ENCODE measurements at places on chromosomes 5 and 9.

DNA sequence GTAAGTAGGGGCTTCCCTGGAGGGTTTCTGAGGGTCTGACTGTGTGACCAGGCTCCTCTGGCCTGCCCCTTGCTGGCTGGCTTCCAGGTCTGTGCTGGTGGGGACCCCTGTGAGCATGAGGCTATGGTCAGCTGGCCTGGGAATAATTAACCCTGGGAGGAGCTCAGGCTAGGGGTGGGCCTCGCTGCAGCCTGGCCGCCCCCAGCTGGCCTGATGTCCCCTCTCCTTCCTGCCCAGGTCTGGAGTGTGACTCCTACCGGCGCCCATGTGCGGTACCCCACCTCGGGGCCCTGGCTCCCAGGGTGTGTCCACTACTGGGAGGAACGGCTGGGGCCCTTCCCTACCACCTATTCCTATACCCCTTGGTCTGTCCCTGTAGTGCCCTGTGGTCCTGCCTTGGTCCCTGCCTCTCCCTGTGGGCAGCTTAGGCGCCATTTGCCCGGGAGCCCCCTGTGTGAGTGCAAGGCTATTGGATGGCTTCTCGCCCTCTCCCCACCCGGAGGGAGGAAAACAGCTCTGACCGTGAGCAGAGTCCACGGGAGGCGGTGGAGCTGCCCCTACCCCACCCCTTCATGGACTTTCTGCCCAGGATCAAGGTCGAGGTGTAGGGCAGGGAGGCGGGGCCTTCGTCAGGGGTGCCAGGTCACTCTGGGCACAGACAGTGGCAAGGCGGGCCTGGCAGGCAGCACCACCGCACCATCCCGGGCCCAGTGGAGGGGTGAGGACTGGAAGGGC lies 9.4 kb downstream of the RXRA start:
- no peak for DNase-seq

DNA sequence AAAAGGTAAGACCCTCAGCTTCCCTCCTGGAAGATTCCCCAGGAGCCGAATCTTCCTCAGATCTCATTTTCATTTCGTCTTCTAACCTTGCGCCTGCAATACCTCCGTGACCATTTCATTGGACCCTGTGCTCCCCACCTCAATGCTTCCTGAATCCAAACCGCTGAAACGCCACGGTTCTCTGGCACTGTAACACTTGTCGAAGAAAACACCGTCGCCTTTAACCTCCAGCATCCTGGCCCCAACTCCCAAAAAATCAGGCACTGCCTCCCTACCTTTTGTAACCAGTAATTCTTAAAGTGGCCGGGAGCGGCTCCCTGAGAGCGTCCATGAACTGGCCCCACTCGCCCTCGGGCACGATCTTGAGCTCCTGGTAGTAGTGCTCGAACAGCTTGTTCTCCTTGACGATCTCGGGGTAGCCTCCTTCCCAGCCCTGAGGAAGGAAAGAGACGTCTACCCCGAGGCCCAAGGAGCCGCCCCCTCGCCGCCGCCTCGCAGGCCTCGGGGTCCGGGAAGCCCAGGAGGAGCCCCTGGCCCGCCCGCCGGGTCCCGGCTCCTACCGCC lies 438 bp downstream of the NSUN2 start:
- DNase-seq: no peak

- DNase-seq: no peak
Measured at GRCh38 chr9:87389936-87390335, 107.7 kb upstream of the DAPK1 start.

- no peak for DNase-seq
Measured at GRCh38 chr5:54868511-54869483, 116.6 kb downstream of the ESM1 start.

DNA sequence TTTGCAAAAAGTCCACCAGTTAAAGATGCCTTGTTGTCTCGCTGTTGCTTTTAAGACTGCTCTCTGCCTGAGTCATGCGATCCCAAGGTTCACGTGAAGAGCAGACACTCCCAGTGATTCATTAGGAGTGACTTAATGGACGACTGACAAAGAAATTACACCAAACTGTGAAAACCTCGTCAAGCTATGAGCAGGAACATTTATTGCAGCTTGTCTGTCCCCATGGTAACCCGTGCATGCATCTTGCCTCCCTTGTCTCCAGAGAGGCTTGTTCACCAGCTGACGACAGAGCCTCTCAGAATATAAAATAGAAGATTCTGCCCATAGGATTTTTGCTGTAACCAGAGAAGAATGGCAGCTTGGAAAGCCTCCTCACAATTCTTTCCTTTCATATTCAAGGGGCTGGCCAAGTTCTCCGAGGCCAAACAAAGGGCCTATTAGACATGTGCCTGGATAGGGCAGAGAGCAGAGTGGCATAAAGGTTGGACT lies 352.7 kb downstream of the SPOCK1 start:
- DNase-seq: no peak

- DNase-seq: no peak
Measured at GRCh38 chr9:15295761-15296405, 11.1 kb downstream of the TTC39B start.

- no peak for DNase-seq
Measured at GRCh38 chr9:131800843-131801242, 61.0 kb upstream of the RAPGEF1 start.

DNA sequence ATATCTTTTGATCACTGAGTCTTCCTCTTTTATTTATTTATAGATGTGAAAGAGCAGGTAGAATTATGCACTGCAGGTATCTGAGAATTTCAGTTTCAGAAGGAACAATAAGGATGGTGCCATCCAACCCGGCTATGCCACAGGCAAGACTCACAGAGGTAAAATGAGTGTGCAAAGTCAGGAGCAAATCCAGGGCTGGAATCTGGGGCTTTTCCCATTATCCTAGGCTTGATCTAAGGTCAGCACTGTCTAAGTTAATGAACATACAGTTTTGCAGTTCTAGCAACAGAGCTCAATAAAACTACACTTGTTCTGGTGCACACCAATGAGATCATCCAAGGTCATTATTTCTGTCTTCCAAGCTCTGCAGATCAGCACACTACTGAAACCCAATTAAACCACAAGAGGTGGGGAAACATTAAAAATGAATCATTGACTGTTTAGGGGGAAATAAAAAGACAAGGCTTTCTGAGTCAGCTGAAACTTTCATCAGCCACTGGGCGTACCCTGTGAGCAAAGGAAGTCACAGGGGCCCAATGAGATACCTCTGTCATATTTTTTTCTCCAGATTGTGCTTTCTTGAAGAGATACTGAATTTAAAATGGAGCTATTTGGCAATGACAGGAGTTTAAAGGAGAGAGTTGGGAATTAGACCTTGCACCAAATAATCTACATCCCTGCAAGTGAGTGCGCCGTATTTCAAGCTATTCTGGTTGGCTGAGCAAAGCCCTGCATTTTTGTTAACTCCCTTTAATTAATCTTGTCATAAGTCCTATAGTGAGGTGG lies 662.2 kb upstream of the ZNF608 start:
- no peak for DNase-seq

DNA sequence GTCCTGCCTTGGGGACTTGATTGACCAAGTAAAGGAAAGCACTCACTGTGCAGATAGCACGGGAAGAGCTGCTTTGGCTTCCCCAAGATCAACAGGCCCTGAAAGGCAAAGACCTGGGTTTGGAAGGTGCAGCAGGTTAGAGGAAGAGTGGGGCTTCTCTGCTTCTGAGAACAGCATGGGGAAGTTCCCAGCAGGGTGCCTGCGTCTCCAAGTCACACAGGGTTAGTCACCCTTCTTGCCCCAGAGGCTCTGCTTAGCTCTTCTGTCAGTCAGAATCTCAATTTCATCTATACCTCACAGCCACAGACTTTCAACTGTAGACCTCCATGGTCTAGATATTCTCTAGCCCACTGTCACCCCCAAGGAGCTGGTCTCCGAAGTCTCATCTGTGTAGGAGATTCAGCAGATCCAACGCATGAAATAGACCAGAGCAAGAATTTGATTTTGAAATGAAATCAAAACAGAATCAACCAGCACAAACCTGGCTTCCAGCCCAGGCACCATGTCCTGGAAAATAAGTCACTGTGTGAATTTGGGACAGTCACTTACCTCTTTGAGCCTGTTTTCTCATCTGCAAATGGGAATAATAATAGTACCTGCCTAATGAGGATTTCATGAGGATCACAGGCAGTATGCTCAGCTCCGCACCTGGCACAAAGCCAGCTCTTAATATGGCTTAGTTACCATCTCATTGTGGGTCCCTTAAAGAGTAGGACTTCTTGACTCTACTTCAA lies 64.0 kb downstream of the SFXN1 start:
- DNase-seq: no peak

GRCh38 chr5:168342151-168342825 lies 50.8 kb downstream of the WWC1 start:
- no peak for DNase-seq

DNA sequence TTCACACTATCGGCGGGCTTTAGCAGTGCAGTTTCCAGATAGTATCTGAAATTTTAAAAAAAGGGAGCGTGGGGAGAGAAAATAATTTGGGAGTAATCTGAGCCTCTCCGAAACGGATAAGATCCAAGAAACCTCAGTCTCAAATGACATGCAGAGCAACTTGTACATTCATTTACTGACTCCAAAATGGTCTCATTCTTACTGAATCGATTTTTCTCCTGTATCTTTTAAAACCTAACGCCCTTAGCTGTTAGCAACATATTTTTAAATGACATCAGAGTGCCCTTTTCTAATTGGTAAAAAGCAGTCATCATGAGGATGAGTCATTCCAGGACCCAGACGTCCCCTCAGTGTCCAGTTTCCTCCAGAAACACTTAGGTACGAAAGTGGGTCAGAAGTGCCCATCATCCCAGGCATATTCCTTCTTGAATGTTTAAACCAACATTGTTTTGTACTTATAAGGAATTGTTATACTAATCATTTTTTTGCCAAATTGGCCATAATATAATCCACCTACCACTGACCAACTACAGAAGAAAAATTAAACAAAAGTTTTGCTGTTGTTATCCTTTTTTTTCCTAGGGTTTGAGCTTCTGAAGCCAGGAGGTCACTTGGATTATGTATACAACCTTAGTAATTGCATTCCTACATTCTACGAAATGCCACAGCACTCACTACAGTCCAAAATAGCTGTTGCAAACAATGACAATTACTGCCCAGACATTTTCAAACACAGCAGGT lies 354.4 kb downstream of the ADAMTS6 start:
- DNase-seq: no peak

GRCh38 chr5:79886925-79887655 lies 104.0 kb downstream of the MTX3 start:
- no peak for DNase-seq

DNA sequence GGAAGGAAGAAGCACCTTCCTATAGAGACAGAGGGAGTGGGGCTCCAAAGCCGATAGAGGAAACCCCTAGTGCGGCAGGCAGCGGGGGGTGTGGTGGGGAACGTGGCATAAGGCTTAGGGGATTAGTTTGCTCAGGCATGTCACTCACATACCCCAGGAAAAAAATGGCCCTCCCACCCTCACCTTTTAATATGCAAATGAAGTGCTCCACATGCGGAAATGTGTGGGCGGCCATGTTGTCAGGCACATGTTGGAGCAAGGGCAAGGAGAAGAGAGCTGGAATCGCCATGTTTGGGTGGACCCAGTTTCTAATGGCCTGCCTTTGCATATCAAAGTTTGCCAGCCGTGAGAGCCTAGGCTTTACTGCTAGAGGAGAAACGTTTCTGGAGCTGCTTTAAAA lies 758.8 kb downstream of the NR2F1-AS1 start:
- no peak for DNase-seq

- no peak for DNase-seq
Measured at GRCh38 chr5:151449297-151449696, 1.9 kb downstream of the SLC36A1 start.

DNA sequence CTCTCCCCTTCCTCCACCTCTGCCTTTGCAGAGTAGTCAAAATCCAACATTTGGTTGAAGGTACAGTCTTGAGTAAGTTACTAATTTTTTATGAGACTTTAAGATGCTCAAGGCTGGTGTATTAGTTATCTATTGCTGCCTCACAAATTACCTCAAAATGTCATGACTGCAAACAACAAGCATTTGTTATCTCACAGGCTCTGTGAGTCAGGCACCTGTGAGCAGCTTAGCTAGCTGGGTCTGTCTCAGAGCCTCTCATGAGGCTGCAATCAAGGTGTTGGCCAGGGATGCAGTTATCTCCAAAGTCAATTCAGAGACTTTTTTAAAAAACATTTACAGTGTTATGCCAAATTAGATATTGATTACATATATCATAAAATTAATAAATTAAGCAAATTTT lies 371.3 kb upstream of the RGMB start:
- DNase-seq: no peak

GRCh38 chr5:139633295-139634027 lies 14.7 kb upstream of the CXXC5 start:
- no peak for DNase-seq

DNA sequence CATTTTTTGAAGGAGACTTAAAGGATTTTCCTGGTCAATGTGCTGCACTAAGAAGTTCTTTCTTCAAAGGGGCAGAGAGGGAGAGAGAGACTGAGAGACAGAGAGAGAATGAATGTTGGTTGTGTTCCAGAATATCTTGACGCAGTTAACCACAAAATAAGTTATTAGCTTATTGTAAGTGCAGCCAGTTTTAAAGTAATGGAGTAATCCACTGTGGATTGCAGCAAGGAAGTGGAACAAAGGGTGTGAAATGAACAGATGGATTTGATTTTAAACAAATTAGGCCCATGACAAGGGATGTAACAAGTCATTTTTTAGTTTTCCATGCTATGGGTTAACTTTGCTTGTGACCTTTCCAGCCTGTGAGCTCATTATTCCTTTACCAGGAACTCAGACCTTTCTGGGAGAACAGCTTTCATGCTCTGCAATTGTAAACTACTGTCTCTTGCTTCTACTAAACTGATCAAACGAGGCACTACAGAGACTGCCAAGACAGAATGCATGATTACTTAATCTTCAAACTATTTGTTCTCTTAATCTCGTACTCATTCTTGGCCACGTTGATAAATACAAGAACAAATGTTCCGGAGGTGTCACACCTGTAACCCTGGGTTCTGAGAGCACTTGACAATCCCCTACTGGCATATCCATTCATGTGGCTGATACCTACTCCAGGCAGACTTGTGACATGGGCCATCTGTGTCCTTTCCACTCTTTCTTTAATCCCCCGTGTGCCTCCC lies 131.1 kb downstream of the TLE1 start:
- no peak for DNase-seq

DNA sequence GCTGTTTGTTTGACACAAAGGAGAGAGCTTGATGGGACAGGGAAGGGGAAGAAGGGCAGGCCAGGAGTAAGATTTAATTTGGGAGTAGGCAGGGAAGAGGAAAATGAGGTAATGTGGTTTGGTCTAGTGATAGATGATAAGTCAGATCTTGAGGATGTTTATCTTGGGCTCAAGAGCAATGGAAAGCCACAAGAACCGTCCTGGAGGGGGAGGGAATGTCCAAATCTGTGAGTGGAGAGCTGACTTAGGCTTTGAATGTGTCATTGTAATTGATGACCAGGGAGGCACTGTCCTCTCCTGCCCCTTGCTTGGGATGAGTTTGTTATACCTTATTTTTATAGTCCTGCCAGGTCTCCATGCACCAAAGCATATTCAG lies 37.5 kb downstream of the MAMDC2 start:
- DNase-seq: no peak

GRCh38 chr9:101711330-101711941 lies 27.0 kb downstream of the GRIN3A start:
- no peak for DNase-seq

GRCh38 chr5:103598997-103599566 lies 36.5 kb upstream of the NUDT12 start:
- no peak for DNase-seq

GRCh38 chr9:19420877-19421276 lies 12.1 kb downstream of the ACER2 start:
- DNase-seq: no peak

- no peak for DNase-seq
Measured at GRCh38 chr9:36125062-36125855, 11.3 kb upstream of the GLIPR2 start.

Measured in omental fat pad (tissue), 4 donors.